Islet precursor cell (in vitro differentiated cells): ENCODE measurements at places on chromosomes 6 and 20.

- no peak for DNase-seq
These were observed 568.0 kb downstream of the KIF16B start for GRCh38 chr20:16005021-16005914.

GRCh38 chr6:34248198-34248726, 544 bp downstream of the SMIM29 start:
- DNase-seq: peak; percentile 84

- DNase-seq: no peak
These were observed 19.5 kb downstream of the PANK2 start for GRCh38 chr20:3908667-3909066.

- peak; percentile 91 for DNase-seq
These were observed 57.6 kb upstream of the FOXP4 start for GRCh38 chr6:41488433-41489119.

- peak; percentile 84 for DNase-seq
These were observed 71.0 kb downstream of the SOX4 start for GRCh38 chr6:21664314-21665109.

- DNase-seq: peak; percentile 47
These were observed 59.7 kb upstream of the SAMD3 start for GRCh38 chr6:130282234-130282995.

- DNase-seq: no peak
These were observed 23.5 kb downstream of the PLEKHG1 start for GRCh38 chr6:150622941-150623874.

- DNase-seq: no peak
These were observed 118.1 kb downstream of the VEGFA start for GRCh38 chr6:43887906-43888683.
